NCI-H460 (cell line): ENCODE measurements at places on chromosomes 16 and 17. TPM values are rescaled to one million over a fixed set of nuclear protein-coding genes. Genes with fewer than 3 reads are reported as not detected.

DNA sequence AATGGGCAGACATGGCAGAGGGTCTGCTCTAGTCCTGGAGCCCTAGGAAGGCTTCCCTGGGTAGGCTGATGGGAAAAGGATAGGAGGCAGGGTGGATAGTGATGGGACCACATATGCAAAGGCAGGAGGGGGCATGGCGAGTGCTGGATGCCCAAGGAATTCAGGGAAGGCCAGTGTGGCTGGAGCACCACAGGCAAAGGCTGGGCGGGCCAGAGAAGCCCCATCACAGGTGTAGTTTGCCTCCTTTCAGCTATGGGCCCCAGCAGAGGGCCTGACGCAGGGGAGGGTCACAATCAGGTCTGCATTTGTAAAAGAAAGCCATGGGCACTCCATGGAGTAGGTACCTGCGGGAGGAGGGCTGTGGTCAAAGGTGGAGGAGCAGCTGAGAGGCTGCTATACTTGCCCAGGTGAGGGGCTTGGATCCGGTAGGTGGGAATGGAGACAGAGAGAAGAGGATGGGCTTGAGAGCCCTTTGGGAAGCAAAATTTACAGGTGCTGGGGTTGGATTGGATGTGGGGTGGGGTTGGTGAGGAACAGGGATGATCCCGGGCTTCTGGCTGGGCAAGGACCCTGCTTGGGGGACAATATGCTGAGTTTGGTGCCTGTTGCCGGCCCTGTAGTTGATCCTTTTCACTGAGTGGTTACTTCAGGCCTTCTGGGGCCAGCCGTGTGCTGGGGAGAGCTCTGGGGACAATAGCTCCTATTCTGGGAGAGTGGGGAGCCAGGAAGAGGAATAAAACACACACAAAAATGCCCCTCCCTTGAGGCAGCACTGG lies 6.5 kb upstream of the COL1A1 start:
- DNase-seq: no peak

DNA sequence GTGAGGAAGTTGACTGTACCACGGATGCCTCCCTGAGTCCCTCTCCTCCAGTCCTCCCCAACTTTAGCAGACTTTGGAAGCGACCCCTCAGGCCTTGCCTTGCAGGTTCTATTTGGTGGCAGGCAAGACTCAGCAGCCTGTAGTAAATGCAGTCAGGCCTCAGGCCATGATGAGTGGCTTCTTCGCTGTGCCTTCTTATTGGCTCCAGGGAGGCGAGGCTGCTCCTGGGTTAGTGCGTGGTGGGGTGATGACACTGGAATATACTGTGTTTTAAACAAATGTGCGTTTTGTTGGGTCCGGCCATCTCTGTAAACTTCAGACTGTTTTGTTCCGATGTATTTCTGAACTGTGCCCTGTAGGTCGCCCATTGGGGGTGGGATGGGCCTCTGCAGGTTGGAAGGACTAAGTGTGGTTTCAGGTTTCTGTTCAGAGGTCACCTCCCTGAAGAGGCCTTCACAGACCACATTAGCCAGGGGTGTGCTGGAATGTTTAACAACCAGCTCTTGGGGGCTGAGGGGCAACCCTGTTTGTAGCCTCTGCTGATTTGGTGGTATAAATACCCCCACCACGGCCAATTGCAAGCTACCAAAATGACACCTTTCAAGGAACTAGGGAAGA lies 62.5 kb downstream of the CYLD start:
- no peak for DNase-seq

DNA sequence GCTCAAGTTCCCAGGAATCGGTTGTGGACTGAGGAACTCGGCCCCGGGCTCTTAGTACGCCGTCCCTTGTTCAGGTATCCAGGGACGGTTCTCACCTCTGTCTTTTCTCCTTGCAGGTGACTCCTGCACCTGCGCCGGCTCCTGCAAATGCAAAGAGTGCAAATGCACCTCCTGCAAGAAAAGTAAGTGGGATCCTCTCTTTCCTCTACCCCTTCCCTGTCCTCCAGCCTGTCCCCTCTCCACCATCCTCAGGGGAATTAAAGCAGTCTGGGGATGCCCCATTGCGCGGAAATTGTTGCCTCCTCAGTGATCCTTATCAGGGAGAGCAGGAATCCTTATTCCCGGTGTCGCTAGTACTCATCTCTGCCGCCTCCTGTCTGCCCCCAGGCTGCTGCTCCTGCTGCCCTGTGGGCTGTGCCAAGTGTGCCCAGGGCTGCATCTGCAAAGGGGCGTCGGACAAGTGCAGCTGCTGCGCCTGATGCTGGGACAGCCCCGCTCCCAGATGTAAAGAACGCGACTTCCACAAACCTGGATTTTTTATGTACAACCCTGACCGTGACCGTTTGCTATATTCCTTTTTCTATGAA lies 585 bp downstream of the MT2A start:
- no peak for DNase-seq

DNA sequence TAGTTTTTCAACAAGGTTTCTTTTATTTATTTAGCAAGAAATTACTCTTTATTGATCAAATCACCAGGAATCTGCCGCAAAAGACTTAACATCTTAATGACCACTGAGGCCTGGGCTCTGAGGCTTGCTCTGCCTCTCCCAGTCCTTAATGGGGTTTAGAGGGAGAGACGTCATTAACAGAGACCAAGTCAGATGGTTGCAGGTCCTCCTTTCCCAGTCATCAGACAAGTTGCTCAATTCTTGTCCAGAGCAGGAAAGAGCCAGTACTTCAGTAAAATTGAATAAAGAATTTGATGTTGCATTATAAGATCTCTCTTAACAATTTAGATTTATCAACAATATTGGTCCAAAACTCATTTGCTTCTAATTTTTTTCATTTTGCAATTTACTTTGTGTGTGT lies 2.0 kb downstream of the SEPHS2 start:
- DNase-seq: no peak

DNA sequence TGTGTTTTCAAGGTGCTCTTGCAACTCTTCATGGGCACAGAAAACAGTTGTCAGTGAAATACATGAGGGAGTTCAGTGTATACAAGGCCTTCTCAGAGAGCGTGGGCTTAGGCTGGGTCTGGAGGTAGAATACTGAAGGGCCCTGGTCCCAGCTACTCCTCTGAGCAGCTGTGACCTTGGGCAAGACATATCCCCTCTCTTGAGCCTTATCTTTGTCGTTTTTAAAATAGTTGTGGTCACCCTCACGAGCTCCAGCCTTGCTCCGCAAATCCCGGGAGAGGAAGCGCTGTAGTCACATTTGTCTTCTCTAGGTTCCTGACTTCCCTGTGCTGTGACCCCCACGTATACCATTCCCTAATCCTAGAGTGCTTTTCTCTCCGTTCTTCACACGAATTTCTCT lies 3.6 kb downstream of the ZNRF1 start:
- DNase-seq: no peak

DNA sequence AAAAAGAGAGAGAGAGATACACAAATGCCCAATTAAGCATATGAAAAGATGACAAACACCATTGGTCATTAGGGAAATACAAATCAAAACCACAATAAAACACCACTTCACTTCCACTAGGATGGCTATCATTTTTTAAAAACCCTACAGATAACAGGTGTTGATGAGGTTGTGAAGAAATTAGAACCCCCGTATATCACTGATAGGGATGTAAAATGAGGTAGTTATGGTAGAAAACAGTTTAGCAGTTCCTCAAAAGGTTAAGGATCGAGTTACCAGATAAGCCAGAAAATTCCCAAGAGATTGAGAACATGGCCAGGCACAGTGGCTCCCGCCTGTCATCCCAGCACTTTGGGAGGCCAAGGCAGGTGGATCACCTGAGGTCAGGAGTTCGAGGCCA lies 2.8 kb downstream of the P2RX5 start:
- no peak for DNase-seq

GRCh38 chr16:72938795-72939164 lies 109.1 kb downstream of the ZFHX3 start:
- DNase-seq: no peak

DNA sequence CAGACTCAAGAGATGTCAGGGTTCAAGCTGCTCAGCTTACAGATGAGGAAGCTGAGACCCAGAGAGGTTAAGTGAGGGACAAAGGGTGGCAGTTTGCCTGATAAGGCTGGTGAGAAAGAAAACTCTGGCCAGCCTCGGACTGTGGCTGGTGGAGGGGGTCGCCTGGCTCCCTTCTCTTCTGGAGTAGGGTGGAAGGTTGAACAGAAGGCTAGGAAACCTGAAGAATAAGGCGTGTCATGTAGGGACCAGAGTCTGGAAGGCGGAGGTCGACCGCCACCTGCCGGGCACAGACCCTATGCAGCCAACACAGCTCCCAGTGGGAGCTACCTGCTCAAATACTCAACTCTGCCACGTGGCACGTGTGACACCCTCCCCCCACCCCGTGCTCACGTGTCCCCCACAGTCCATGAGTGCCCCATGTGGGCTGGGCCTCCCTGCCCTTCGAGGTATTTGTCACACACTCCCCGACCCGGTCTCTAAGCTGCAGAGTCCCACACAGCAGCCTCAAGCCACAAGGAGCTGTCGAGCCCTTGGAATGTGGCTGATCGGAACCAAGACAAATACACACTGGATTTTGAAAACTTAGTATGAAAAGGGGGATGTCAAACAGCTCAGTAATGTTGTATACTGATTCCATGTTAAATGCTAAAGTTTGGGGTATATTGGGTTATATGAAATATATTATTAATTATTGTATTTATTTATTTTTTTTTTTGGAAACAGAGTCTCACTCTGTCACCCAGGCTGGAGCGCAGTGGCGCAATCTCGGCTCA lies 11.8 kb downstream of the HID1 start:
- peak; percentile 63 for DNase-seq

GRCh38 chr16:85006639-85007038 lies 4.7 kb downstream of the ZDHHC7 start:
- DNase-seq: no peak

DNA sequence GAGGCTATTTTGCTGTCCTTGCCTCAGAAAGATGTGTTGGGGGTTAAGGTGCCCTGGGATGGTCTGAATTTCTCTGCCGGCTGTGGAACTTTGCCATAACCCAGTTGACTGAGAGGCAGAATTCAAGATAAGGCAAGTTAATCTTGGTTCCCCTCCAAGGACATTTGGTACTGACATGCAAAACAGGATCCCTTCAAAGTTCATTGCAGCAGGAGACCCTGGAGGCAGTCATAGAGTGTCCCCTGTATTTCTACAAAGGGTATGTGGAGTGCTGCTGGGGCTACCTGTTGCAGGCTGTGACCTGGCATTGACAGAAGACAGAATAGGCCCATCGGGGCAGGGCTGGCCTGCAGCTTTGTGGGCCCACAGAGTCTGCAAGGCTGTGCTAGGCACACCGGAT lies 135.6 kb upstream of the IRX3 start:
- no peak for DNase-seq

DNA sequence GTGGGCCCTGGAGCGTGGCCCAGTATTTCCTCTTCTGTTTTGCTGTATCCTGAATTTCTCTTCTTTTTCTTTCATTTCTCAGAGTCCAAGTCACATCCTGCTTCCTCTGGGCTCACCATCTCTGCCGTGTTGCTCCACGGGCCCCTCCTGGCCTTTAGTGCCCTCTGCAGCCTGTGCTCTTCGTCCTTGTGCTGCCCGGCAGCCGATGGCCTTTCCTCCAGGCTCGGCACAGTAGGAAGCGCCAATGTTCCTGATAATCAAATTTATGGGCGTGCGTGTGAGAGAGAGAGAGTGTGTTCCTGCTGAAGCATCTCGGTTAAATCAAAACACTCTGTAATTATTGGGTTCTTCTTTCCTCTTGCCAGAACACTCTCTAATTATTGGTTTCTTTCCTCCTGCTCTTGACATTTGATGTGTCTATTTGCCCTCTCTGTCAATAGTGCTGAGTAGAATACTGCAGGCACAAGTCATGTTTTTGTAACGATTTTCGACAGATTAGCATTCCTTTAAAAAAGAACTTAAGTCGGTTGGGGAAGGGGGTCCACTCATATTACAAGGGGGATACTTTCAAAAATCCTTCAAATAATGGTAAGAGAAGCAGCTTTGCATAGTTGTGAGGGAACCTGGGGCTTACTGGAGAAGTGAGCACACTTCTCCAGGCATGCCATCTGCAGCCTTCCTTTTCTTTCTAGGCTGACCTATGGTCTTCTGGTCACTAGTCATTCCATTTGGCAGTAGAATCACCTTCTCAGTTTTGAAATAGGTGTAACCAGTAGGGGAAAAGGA lies 126.6 kb downstream of the RPTOR start:
- no peak for DNase-seq

DNA sequence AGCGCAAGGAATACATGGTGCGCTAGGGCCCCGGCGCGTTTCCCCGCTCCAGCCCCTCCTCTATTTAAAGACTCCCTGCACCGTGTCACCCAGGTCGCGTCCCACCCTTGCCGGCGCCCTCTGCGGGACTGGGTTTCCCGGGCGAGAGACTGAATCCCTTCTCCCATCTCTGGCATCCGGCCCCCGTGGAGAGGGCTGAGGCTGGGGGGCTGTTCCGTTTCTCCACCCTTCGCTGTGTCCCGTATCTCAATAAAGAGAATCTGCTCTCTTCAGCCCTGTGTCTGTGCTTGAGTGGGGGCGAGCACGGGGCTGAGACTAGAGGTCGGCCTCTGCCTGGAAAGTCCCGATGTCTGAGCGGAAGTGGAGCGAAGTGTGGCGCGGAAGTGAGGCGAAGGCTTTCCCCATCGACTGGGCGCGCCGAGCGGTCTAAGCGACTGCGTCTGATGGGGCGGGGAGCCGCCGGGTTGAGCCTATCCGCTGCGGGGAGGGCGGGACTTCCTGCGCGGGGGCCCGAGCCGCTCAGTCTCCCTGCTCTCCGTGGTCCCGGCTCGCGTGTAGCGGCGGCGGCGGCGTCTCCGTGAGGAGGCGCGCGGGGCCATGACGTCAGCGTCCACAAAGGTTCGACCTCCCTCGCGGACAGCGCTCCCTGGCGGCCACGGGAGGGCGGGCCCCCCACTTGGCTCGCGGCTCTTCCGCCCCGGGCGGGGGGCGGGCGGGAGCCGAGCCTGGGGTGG lies 2.0 kb downstream of the RNASEK start:
- peak; percentile 94 for DNase-seq

GRCh38 chr16:48235556-48236136 lies 8.5 kb upstream of the LONP2 start:
- no peak for DNase-seq

GRCh38 chr16:27947696-27948095 lies 115.8 kb downstream of the GSG1L start:
- DNase-seq: no peak

MPO gene
- total RNA-seq: not detected in 2 replicates

GALR2 gene
- not detected in 2 replicates for total RNA-seq

ABCC12 gene
- not detected in 2 replicates for total RNA-seq

MSLN gene
- total RNA-seq: 0.29 and 0.54 TPM in 2 replicates

ELMO3 gene
- 1.1 and 1.5 TPM in 2 replicates for total RNA-seq

CRHR1 gene
- not detected in 2 replicates for total RNA-seq
